Stimulated activated CD4-positive, alpha-beta T cell treated with anti-CD3 and anti-CD28 coated beads, Interleukin-1b, Interleukin-23, amount 100 ng/mL, for 1 hour (primary cell): ENCODE measurements at places on chromosomes 16 and 17.

- DNase-seq: no peak
Observed at GRCh38 chr17:40951011-40951622, 13.7 kb upstream of the KRT23 start.

DNA sequence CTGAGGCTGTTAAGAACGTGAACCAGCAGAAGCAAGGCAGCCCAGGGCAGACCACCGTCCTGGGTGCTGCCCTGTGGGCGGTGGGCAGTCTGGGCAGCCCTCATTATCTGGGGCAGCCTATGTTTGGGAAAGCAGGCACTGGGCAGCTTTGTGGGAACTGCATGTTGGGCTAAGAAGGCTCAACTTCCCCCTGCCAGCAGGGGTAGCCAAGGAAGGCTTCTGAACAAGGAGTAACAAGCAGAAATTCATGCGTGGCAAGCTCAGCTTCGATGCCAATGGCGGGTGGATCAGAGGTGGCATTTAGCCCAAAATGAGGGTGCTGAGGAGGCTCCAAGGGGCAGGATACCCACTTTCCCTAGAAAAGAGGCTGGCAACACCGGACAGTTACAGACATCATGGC, 42.7 kb upstream of the METRNL start:
- no peak for DNase-seq

GRCh38 chr17:66817750-66818149, 17.2 kb upstream of the CACNG5 start:
- no peak for DNase-seq

DNA sequence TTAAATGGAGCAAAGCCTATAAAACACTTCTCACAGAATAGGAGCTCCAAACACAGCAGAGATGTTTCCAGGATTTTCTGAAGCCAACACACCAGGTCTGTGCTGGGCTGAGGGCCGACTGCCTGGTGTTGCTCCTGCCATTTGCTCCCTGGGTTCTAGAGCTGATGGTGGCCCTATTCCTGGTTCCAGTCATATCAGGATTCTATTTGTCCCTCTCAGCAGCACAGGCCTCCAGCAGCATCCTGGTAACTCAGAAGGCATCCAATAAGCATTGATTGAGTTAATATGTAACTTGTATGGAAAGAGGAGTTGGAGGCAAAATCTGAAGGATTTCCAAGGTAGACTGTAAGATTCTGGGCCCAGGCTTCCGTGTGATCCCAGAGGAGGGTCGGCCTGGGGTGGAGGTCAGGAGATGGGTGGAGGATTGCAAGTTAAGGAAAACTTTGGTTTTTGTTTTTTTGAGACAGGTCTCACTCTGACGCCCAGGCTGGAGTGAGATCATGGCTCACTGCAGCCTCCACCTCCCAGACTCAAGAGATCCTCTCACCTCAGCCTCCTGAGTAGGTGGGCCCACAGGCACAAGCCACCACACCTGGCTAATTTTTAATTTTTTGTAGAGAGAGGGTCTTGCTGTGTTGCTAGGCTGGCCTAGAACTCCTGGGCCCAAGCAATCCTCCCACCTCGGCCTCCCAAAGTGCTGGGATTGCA, 5.7 kb downstream of the NUPR1 start:
- DNase-seq: no peak

DNA sequence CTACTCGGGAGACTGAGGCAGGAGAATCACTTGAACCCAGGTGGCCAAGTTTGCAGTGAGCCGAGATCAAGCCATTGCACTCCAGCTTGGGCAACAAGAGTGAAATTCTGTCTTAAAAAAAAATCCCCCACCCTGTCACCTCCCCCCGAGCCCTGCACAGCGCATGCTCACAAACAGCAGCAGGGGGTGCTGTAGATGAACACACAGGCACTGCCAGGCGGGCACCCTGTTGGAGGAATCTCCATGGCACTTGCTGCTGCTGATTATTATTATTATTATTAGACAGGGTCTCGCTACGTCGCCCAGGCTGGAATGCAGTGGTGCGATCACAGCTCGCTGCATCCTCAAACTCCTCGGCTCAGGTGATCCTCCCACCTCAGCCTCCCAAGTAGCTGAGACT, 24.6 kb downstream of the FZD2 start:
- no peak for DNase-seq

- no peak for DNase-seq
Observed at GRCh38 chr16:23996258-23996955, 160.6 kb downstream of the PRKCB start.

- DNase-seq: no peak
Observed at GRCh38 chr16:85998868-85999729, 100.1 kb downstream of the IRF8 start.

- DNase-seq: no peak
Observed at GRCh38 chr16:81740169-81740568, 38.9 kb upstream of the PLCG2 start.

DNA sequence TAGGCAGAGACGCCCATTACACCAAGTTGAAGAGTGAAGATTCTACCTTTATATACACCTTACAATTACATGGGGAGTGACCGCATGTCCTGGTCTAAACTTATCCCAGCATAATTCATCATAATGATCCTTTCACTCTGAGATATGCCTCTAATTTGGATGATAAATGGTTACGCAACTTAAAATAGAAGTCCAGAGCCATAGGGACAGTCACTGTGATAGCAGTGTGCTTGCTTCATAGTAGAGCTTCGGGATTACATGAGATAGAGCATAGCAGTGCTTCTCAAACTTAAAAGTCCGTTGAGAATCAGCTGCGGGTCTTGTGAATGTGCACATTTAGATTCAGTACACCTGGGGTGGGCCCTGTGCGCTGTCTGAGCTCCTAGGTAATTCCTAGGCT, 16.9 kb downstream of the USP10 start:
- DNase-seq: no peak

DNA sequence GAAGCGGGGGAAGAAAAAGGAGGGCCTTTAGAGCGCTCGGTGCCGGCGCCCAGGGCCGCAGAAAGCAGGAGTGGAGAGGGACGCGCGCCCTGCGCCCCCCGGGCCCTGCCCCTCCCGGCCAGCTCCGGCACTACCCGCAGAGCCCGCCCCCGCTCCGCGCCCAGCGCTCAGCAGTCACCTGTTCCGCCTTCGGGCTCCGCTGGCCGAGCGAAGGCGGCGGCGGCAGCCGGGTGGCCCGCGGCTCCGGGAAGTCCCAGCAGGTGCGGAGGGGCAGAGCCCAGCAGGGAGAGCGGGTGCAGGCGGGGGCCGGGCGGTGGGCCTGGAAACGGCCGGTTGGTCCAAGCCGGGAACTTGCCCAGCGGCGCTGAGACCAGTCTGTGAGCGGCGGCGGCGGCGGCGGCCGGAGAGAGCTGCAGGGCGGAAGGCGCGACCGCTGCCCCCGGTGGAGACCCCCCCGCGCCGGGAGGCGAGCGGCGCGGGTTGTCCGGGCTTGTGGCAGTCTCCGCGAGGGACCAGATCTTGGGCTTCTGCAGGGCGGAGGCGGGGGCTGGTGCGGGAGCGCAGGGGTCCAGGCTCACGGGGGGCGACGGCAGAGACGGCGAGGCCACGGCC, 2.2 kb downstream of the IRX3 start:
- no peak for DNase-seq

GRCh38 chr16:84080378-84080777, 36.4 kb downstream of the MBTPS1 start:
- DNase-seq: no peak

GRCh38 chr17:48541036-48541576, 3.8 kb downstream of the HOXB2 start:
- no peak for DNase-seq

GRCh38 chr17:3944485-3945388, 19.5 kb downstream of the ATP2A3 start:
- no peak for DNase-seq

DNA sequence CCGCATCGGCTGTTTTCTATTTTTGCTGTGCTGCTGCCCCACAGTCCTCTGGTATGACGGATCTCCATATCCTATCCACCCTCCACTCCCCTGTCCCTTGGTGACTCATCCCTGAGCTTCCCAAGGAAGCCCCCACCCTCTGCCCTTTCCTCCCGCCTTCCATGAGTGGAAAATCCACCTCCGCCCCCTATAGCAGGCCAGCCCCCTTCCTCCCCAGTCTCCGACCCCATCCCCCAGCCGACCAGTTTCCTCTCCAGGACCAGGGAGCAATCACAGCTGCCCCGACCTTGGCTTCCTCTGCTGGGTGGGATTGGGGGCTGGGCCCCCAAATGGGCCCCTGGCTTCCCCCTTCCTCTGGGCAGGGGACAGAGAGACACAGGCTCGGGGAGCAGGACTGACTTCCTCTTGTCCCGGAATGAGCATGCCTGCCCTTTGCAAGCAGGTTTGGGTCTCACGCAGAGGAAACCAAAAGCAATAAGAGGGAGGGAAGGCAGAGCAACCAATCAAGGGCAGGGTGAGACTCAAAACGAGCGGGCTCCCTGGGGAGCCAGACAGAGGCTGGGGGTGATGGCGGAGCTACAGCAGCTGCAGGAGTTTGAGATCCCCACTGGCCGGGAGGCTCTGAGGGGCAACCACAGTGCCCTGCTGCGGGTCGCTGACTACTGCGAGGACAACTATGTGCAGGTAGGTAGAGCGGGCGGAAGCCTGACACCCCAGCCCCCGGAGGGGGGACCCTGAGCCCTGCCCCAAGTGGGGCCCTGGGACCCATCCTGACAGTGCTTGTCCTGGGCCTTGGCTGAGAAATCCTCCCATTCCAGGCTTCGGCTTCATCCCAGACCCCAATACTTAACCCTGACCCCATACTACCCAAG, at the start of the genes ABI3 and GNGT2:
ABI3 (plus strand) TSS at position 550 of the 872 bp plus-strand sequence; CDS start at position 568, 18 bp downstream.
GNGT2 (minus strand) TSS at position 417 of the 872 bp plus-strand sequence. CDS start 3,152 bp downstream, outside the sequence.
- DNase-seq: peak; percentile 37

DNA sequence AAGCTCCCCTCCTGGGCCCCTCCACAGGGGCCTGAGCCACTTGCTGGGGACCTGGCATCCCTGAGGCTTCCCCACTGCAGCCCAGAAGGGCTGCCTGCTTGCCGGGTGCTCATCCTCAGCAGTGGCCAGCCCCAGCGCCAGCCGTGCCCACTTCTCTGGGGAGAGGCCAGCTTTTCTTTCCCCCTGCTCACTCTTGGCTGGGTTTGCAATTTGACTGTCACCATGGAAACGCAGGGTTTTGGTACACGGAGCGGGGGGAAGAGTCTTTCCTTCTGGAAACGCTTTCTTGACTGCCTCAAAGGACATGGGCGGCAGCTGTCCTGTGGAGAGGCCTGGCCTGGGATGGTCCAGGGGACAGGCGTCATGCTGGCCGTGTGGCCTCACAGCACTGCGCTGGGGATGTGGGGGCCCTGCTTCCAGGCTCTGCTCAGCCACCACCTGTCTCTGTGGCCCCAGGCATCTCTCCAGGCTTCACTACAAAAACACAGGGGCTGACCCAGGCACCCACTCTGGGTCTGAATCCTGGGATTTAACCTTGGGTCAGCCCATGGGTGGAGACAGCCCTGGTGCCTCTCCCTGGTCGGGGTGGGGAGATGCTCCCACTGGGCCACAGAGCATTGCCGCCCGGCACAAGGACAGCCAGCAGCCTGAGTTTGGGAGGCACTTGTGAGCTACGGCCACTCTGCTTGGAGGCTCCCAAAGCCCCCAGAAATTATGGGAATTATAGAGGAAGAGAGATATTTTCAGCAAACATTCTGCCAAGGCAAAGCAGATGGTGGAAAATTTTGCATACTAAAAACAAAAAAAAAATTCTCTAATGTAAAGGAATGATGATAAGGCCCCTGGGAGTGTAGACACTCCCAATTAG, 45.9 kb upstream of the DOC2B start:
- DNase-seq: no peak

DNA sequence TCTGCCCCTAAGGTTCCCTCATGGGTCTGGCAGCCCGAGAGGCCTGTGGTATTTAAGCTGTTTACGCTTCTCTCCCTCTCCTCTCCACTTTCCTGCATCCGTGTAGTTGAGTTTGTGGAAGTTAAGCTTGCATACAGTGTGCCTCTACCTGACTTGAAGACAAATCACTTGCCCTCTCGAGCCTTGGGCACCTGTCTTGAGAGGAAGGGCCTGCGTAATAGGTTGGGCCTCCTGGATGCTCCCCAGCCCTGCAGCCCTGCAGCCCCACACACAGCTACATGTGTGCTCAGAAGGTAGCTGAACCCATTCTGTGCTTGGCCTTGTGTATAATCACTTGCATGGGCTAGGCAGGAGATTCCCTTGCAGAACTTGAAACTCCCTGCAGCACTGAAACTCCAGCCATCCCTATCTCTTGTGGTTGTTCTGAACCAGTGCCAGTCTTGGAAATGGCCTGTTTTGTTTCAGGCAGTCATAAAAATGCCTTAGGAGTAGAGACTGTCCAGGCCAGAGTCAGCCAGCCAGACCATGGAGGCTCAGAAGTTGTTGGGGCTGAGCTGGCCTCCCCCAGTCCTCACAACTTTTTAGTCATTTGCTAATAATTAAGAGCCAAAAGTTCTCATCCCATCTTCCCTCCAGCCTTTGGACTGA, 134.6 kb downstream of the CLEC16A start:
- no peak for DNase-seq

DNA sequence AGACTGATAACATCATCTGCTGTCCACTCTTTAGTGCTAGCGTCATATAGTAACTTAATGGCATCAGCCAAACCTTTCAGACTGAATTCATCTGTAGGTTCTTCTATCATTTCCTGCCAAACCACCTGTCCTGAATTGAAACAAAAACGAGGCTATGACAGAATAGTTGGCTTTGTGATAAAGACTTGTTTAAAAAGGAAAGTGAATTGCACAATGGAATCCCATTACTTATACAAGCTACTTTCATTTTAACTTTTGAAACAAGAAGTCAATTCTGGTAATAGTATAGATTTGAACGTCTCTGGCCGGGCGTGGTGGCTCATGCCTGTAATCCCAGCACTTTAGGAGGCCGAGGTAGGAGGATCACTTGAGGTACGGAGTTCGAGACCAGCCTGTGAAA, 18.2 kb downstream of the LASP1NB start:
- DNase-seq: no peak

DNA sequence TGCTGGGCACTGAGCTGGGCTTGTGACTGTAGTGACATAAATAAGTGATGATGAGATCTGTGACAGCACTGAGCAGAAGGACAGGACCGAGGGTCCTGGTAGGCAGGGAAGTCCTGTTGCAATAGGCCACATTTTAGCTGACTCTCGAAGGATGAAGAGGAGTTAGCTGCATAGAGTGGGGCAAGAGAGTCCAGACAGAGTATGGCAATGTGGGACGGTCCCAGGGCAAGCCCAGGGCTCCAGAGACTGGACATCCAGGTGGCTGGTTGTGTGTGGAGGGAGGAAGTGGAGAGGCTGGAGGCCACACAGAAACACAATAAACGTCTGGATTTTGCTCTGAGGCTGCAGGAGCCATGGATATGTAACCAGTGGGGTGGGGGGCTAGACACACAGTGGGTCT, 64.5 kb upstream of the ZNF423 start:
- DNase-seq: no peak

GRCh38 chr16:86949116-86949515, 368.1 kb downstream of the C16orf95 start:
- no peak for DNase-seq

DNA sequence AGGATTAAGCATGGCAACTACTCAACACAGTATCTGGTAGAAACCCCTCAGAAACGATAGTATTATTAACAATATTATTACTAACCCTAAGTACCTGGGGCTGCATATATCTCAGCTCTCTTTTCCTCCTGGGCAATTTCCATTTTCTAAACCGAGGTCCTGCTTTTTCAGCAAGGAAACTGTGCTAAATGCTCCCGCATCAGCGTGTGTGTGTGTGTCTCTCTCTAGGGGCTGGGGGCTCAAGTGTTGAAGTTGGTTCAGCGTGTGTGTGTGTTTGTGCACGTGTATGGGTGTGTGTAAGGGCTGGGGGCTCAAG, 169.3 kb upstream of the MAF start:
- no peak for DNase-seq
